ENCODE measurements at places on chromosomes 7 and 10.

- no peak for DNase-seq
Measured at GRCh38 chr10:22315455-22316285, 518 bp upstream of the COMMD3 start.

DNA sequence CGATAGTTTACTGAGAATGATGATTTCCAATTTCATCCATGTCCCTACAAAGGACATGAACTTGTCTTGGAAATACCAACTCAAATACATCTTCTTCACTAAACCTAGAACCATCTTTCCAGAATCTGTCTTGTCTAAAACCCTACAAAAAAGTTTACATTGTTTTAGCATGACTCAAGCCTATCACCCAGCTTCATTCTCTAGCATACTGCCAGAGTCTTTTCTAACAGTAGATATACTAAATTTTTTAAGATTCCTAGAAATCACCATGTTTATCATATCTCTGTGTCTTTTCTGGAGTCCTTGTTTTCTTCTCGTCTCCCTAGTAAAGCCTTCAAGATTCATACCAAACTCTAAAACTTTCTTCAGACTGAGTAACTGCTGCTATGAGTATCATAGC lies 129.7 kb downstream of the SEMA3E start:
- no peak for DNase-seq

DNA sequence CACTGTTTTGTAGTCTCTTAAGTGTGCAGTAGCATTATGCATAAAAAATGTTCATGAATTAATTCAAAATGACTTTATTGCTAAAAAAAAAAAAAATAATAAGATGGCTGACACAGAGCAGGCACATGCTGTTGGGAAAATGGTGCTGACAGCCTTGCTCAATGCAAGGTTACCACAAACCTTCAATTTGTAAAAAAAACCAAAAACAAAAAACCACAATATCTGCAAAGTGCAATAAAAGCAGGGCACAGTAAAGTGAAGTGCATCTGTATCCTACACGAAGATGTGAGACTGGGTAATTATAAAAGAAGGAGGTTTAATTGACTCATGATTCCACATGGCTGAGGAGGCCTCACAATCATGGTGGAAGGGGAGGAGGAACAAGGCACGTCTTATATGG lies 185.8 kb downstream of the USP6NL start:
- DNase-seq: no peak

- no peak for DNase-seq
Measured at GRCh38 chr7:26657206-26657641, 207.2 kb downstream of the SKAP2 start.

DNA sequence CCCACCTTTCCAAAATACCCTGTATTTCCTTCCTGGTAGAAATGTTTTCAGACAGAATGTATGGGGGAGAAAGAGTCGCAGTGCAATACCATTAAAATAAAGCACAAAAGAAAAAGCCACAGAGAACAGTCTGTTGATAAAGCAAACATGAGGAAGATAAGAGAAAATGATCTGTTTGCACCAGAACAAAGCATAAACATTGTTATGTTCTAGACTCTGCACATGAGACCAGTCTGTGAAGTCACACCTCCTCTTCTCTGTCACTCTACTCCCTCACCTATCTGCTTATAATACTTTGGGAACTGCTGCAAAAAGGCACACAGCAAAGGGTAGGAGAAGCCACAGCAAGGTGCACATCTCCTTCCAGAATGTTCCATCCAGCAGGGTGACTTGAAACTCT lies 67.2 kb upstream of the LRGUK start:
- DNase-seq: no peak

- DNase-seq: no peak
Measured at GRCh38 chr7:100679927-100680575, 6.5 kb downstream of the GNB2 start.
